ENCODE measurements at places on chromosomes 16 and 17. TPM values are rescaled to one million over a fixed set of nuclear protein-coding genes. Genes with fewer than 3 reads are reported as not detected.

PSMD11 gene
- 67.5 TPM for total RNA-seq

KRTAP4-9 gene
- not detected for total RNA-seq

HS3ST2 gene
- total RNA-seq, result under 0.01 TPM

PMP22 gene
- 174 TPM for total RNA-seq

OR3A2 gene
- 0.32 TPM for total RNA-seq

PFN1 gene
- total RNA-seq, result 524 TPM

TNFRSF13B gene
- total RNA-seq, result not detected

DVL2 gene
- 115 TPM for total RNA-seq
